ENCODE measurements at places on chromosomes 4 and X. TPM values are rescaled to one million over a fixed set of nuclear protein-coding genes. Genes with fewer than 3 reads are reported as not detected.

GRCh38 chr4:78630615-78631014 lies 79.0 kb downstream of the ANXA3 start:
- DNase-seq, result no peak

- DNase-seq, result no peak
These were observed 4.9 kb downstream of the PLAC8 start for GRCh38 chr4:83109480-83110222.

DNA sequence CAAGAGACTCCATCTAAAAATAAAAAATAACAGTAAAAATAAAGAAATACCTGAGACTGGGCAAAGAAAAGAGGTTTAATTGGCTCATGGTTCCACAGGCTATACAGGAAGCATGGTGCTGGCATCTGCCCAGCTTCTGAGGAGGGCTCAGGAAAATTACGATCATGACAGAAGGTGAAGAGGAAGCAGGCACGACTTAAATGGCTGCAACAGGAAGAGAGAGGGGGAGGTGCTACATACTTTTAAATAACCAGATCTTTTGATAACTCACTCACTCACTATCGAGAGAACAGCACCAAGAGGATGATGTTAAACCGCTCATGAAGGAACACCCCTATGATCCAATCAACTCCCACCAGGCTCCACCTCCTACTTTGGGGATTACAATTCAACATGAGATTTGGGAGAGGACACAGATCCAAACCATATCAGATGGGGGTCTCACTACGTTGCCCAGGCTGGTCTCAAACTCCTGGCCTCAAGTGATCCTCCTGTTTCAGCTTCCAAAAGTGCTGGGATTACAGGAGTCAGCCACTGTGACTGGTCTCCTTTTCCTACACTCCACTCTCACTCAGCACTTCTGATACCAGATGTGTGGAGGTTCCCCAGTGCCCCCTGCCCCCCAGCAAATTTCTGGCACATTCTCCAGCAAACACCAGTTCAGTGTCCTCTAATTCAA lies 11.9 kb upstream of the ZNF157 start:
- no peak for DNase-seq

GRCh38 chr4:27198246-27198645 lies 337.6 kb downstream of the STIM2 start:
- no peak for DNase-seq

The KLHL13 gene
- total RNA-seq, result 3.1 TPM

The NAP1L2 gene
- 7.2 TPM for total RNA-seq

The MAOA gene
- 2.5 TPM for total RNA-seq

The WDR17 gene
- total RNA-seq, result 2.0 TPM

All from astrocyte (in vitro differentiated cells and primary cell).